ENCODE measurements at places on chromosomes 13 and 19.

- no peak for DNase-seq
Measured at GRCh38 chr19:57192993-57193392, 1.7 kb downstream of the ZNF264 start.

DNA sequence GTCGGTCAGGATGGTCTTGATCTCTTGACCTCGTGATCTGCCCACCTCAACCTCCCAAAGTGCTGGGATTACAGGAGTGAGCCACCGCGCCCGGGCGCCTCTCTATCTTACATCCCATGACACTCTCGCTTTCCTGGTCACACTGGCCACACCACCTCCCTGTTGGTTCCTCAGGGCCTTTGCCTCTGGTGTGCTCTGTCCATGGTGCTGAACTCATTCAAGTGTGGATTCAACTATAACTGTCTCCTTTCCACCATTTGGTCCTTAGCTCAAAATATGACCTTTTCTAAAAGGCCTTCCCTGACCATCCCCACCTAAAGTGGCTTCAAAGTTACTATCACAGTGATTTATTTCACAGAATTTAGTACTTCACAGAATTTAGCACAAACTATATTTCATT is 3.7 kb upstream of the SMIM17 start:
- DNase-seq = no peak

GRCh38 chr13:80550971-80551441 is 210.1 kb upstream of the SPRY2 start:
- no peak for DNase-seq

DNA sequence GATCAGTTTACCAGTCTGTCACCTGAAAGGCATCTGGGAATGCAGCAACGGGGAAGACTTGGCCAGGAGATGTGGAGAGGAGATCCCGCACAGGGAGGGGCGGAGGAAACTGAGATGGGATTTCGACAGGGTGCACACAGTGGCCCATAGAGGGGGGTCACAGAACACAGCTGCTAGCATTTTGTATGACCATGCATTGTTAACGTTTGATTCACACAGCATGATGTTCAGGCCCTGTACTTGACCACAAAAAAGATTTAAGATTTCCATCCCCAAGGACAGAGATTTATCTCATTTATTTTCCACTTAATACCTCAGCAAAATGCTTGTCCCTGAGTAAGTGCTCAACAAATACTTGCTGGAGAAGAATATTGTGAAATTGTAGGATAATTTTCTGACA is 63.2 kb downstream of the RAB20 start:
- DNase-seq = no peak

DNA sequence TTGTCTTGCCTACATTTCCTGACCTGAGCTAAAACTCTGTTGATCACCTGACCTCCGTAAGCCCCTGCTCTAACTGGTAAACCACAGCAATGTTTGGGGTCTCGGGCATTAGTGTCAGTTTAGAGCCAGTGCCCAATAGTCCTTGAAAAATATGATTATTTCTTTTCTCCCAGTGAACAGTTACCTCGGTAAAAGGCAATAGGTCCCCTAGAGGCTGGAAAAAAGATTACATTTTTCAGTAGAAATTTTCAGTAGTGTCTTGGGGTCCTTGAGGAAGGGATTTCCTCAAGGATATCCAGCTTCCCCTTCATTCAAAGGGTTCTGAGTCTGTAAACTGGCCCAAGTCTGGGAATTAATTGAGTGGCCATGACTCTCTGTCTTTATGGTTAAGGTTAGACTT is 177.5 kb downstream of the SLC7A1 start:
- no peak for DNase-seq

- DNase-seq = no peak
Measured at GRCh38 chr19:41172297-41173164, 20.5 kb upstream of the CYP2S1 start.

GRCh38 chr13:31962731-31963370 is 68.7 kb upstream of the FRY start:
- peak; percentile 46 for DNase-seq
